Fibroblast of skin of right biceps (primary cell): ENCODE measurements at places on chromosomes 7 and 10.
A peak's percentile ranks its signal among the peaks of the same experiment; 100 is the strongest.

DNA sequence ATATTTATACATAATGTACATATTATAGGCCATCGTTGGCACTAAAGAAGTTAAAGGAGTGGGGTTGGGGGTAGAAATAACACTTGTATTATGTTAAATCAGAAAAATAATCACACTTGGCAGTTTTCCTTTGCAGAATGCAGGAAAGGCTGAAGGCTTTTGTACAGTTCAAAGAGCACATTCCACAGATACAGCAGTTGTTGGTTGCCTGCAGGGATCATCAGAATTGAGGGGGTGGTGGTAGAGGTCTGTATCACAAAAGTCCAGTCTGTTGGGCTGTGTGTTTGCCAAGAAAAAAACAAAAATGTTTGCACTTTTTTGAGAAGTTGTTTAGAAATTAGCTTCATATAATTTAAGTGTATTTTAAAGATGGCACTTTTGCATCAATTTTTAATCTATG is 231.8 kb upstream of the FOXP2 start:
- no peak for DNase-seq

DNA sequence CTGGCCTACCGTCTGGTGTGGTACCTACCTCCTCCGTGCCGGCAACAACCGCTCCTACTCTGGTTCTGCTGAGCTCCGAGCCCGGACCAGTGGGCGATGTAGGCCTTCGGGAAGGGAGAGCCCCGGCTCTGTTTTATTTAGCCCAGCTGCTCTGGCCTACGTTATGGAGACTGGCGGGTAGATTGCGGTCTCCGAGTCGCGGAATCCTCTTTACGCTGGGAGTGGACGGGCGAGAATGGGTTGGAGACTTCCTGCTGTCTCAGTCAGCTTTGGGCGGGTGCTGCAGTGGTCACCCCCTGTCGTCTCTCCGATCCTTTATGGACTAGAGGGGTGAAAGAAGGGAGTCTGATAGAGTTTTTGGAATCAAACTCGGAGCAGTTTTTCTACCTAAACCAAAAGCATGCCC is 406 bp downstream of the CBLL1 start:
- DNase-seq, result no peak

- no peak for DNase-seq
Observed at GRCh38 chr10:49745756-49746155, 16.4 kb downstream of the OGDHL start.

DNA sequence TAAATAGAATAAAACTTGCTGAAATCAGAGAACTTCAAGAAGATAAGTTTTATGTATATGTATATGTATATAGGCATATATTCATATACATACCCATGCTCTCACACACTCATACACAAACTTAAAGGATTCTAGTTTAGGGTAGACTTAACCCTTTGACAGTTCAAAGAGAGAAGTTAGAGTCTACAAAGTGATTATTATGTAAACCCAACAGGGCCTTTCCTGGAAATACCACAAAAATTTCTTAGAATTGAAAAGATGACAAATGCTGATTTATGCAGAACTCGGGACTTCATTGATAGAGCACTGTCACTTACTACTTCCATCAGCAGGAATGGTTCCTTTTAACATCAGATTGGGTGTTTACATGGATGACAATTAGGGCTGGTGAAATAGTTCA is 763.5 kb downstream of the AUTS2 start:
- DNase-seq, result no peak

DNA sequence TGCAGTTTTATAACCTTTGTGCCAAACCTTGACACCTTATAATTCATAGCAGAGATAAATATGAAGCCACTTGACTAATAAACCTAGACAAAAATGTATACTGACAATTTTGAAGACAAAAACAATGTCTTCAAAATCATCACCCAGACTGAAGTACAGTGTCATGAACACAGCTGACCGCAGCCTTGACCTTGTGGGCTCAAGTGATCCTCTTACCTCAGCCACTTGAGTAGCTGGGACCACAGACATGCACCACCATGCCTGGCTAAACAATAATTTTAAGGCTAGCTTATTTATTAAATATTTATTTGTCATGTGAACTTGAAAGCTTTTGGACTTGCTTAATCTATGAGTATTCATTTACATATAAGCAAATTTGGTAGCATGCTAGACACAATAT is 24.3 kb downstream of the IL6 start:
- DNase-seq, result no peak

DNA sequence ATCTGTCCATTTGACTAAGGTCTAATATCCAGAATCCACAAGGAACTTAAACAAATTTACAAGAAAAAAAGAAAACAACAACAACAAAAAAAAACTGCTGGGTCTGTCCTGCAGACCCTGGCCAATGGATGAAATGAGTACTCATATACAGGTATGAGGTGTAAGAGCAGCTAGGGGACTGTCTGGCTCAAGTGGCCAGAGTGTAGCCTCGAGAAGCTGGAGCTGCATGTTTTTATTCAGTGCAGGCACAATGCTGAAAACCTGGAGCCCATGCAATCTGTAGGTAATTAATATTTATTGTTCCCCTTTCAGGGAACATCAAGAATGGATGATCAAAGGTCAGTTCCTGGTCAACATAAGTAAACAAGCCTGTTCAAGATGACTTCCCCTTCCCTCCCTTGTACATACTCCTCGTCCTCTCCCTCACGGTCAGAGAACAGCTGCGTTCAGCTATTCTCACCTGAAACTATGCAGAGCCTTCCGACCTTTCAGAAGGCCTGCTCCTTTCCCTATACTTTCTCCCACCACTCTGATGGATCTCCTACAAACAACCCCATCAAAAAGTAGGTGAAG is 15.5 kb downstream of the CYP2C19 start:
- no peak for DNase-seq

- DNase-seq, result no peak
Observed at GRCh38 chr10:51005551-51005950, 68.7 kb upstream of the PRKG1 start.

GRCh38 chr10:31896968-31897384 is 31.7 kb downstream of the ARHGAP12 start:
- DNase-seq, result peak; percentile 54

DNA sequence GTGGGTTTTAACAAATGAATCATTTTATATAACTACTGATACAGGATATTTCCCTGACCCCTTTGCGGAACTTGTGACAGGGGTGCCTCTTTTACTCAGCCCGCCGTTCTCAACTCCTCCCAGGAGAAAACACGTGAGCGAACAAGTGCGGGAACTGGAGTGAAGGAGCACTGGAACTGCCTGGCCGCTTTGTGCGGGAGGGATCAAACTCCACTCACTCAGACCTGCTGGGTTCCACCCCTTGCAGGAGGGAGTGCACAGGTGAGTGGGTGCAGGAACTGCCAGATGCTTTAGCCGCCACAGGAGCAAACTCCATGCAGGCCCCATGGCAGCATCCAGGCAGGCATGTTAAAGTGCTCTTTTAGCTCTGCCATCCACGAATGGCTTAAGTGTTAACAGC is 513.4 kb upstream of the GRM3 start:
- DNase-seq, result no peak

- no peak for DNase-seq
Observed at GRCh38 chr10:21753497-21754270, 219.7 kb downstream of the MLLT10 start.

DNA sequence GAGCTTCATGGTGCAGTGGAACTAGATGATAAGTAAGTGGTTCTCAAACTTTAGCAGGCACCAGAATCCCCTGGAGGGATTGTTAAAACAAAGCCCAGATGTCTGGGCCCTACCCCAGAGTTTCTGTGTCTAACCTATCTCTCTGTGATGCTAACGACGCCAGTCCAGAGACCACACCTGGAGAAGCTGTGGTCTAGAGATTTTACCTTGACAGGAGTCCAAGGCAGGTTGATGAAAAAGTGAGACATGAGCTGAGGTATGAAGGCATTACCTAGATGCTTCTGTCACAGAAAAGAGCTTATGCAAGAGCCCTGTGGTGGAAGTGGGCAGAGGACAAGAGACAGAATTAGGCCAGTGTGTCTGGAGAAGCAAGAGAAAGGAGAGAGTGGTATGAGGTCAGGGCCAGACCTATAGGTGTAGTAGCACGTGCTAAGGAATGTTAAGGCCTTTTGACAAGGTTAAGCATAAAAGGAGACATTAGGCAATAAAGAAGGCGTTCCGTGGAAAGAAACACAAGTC is 184.3 kb upstream of the TCF7L2 start:
- no peak for DNase-seq

- DNase-seq, result peak; percentile 48
Observed at GRCh38 chr7:70178787-70179186, 580.5 kb downstream of the AUTS2 start.

GRCh38 chr10:87860816-87861403 is 2.4 kb downstream of the KLLN start:
- DNase-seq, result no peak

GRCh38 chr10:5168897-5169420 is 16.0 kb downstream of the AKR1C8 start:
- DNase-seq, result no peak

- no peak for DNase-seq
Observed at GRCh38 chr10:132332433-132332754, 401 bp downstream of the LRRC27 start.
